Epithelial cell of proximal tubule (primary cell): ENCODE measurements at places on chromosomes 4 and X.

DNA sequence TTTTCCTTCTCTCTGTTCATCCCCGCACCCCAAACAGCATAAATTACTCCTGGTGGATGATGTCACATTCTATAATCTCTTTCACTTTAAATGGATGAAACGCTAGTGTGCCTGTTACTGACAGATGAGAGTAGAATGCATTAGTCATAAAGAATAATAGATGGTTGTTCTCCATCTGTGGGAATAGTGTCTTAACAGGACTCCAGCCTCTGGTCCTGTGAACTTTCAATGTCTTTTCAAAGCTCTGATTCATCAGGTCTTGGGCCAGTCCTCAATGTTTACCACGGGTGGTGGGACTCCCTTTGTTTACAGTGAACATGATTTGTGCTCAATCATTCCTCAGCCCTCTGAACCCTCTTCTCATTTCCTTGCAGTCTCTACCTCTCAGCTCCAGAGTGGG is 182.6 kb downstream of the GABRB1 start:
- peak; percentile 56 for DNase-seq

DNA sequence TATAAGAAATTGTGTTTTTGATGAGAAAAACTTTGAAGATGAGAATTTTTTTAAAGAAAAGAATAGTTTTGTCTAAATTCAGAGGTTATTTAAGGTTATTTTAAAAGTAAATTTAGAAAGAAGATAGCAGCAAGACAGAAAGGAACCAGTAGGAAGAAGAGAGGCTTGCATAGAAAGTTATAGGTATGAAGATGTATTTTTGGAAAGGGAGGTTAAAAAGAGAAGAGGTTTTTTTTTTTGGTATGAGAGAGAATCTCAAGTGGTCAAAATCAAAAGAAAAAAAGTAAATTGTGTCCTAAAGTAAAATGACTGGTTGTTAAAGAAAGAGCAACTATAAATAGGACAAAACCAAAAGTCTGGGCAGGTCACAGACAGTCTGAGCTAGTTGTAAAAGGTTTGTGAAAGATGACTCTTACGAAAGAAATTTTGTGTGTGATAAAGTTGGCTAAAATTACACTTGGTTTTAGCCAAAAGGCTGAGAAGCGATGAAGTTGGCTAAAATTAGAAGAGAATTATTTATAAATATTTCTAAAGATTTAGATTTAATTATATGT is 16.4 kb upstream of the EIF4E start:
- DNase-seq = no peak

GRCh38 chrX:16436348-16437188 is 213.4 kb upstream of the S100G start:
- no peak for DNase-seq

- DNase-seq = no peak
Observed at GRCh38 chrX:150185766-150186165, 177.4 kb upstream of the MAMLD1 start.

DNA sequence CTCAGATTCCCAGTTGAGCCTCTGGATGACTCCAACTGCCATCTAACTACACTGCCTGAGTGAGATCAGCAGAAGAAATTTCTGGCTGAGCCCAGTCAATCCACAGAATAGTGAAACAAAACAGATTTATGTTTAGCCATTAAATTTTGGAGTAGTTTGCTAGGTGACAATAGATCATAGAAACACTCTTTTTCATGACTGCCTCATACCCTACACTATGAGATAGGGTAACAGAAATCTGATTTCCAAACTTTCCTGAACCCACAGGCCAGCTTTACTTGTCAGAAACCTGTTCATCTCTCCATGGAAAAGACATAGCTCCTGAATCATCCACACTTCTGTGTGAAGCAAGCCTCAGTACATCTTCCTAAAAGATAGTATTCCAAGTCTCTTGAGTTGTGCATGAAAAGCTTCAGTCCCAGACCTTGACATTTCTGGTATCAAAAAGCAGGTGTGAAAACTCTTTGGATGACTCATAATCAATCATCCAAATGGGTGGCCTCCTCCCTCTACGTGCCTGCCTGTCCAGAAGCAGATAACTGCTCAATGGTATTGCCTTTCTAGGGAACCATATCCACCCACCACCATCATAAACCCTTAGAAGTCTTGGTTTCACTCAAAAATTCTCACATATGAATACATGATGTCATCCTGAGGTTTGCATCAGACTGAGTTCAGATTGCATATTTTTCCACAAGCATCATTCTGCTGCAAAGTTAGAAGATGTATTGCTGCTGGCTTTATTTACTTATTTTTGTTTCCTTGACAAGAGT is 47.5 kb upstream of the RAP2C start:
- no peak for DNase-seq

DNA sequence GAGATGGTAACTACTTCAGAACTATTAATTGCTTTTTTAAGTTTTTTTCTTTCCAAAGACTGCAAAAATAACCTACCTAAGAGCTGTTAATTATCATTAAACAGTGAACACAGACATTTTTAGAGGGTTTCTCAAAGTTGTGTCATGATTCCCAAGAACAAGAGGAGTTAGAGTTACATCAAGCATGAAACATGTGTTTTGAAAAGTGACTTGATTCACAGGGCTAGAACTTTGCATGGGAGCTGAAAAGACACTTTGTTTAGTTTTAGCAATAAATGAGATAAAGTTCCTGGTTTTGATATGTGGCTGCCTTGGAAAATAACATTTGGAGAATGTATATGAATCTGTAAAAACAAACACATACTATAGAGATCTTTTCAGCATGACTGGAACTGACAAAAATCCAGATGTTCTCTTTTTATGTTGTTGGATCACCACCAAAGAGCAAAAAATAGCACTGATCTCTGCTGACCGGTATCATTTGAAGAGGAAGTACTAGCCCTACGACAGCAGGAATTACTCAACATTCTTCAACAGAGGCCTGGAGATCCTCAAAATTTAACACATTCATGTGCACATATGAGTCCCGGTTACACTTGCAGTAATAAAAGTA is 173.0 kb upstream of the PCDH18 start:
- no peak for DNase-seq

- DNase-seq = peak; percentile 20
Observed at GRCh38 chr4:111066447-111066846, 443.6 kb upstream of the PITX2 start.

- no peak for DNase-seq
Observed at GRCh38 chrX:4182408-4182806, 469.0 kb upstream of the PRKX start.

DNA sequence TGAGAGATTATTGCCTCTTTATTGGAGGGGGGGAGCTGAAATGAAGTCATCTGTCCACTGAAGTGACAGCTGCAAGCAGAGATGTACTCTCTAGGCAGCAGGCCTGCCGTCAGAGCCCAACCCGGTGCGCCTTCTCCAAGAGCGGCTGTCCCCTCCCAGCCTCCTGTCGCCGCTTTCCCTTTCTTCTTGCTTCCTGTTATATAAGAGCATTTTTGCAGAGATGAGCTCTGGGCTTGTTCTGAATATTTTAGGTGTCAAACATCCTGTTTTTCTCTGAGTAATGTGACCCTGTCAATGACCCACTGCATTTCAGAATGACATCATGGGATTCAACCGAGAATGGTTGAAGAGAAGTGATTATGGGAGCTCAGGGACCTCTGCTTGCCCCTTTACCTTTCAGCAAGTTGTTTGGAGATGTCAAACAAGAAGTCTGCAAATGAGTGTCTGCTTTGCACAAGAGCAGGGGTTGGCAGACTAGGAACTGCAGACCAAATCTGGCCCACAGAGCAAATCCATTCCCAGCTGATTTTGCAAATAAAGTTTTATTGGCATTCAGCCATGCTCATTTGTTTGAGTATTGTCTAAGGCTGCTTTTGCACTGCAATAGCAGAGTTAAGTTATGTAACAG is 79.9 kb downstream of the SLC9A6 start:
- peak; percentile 48 for DNase-seq

DNA sequence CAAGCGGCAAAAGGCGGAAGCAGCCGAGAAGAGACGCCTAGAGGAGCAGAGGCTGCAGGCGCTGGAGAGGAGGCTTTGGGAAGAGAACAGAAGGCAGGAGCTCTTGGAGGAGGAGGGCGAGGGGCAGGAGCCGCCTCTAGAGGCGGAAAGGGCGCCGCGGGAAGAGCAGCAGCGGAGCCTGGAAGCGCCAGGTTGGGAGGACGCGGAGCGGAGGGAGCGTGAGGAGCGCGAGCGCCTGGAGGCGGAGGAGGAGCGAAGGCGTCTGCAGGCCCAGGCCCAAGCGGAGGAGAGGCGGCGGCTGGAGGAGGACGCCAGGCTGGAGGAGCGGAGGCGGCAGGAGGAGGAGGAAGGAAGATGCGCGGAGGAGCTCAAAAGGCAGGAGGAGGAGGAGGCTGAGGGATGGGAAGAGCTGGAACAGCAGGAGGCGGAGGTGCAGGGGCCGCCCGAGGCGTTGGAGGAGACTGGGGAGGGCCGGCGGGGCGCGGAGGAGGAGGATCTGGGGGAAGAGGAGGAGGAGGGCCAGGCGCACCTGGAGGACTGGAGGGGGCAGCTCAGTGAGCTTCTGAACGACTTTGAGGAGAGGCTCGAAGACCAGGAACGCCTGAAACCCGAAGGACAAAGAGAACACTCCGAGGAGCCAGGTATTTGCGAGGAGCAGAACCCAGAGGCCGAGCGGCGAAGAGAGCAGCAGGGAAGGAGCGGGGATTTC is 72.9 kb downstream of the AASDH start:
- no peak for DNase-seq

GRCh38 chr4:146787731-146788130 is 149.0 kb downstream of the POU4F2 start:
- no peak for DNase-seq

DNA sequence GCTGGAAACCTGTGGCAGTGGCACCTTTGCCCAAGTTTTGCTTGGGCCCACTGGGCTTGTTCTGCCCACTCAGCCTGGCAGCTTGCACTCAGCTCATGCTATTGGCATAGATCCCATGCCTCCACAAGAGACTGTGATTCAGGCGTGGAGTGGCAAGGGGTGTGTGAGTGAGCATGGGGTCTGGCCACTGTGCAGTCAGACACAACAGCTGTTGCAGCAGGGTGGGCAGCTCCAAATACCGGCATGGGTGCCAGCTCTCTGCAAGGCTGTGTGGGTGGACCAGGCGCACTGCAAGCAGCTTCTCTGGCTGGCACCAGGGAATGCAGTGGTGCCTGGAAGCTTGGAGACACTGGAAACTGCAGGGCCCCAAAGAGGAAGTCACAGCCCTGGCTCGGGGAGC is 27.4 kb upstream of the DIPK2B start:
- DNase-seq = no peak

DNA sequence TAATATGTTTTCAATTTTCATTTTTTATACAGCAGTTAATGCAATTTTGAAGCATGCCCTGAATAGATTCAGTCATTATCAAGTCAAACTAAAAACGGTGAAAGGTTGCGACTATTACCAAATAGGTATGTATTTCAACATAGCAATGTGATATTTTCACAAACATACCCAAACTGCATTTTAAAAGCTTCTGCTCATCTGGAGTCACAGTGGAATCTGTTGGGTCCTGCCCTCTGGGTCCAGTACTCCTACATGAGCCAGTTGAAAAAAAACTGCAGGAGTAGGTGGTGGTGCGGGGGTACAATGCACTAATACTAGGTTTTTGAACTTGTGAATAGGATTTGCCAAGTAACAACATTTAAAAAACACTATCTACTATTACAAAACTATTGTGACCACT is 938 bp downstream of the GPR34 start:
- DNase-seq = no peak

DNA sequence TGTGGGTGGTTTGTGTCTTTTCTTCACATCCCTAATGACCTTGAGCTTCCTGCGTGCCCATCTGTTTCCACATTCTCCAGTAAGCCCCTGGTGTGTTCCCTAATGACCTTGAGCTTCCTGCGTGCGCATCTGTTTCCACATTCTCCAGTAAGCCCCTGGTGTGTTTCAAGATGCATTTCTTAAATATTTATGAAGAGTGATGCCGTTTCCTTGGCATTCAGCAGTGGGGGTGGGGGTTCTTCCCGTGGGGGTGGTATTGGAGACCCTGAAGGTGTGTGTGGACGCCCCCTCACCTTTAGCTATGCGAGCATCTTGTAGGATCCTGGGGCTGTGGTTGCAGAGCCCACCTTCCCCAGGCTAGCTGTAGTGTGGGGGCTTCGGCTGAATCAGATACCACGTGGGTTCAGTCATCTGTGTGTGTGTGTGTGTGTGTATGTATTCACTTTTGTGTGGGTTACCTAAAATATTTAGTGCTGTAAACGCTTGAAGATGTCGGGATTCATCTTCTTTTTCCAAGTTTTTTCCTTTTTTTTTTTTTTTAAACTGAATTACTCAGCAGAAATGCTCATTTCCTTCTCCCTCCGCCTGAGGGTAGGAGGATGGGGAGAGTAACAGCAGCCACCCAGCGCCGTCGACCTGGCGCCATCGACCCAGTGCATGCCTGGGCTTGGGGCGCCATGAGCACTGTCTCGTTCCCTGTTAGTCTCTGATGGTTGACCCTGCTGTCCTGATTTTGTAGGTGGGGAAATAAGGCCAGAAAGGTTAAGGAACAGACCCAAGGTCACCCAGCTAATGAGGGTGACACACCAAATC is 9.9 kb downstream of the NSG1 start:
- no peak for DNase-seq

DNA sequence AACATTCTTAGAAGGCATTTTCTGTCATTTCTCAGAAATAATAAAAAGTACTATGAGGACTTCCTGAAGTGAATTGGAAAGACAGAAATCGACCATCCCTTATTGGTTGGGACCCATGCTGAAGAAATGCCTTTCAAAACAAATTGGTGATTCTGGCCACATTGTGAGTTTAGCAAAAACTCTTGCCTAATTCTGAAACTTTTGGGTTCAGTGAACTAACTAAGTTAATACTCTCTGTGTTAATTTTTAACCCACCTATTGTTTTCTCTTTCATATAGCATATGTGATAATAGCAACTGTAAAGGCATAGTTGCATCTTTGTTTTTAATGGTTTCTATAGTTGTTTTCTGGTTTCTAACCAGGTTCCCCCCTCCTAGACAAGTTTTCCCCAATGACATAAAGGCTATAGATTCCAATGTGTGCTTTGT is 129.3 kb upstream of the FAT1 start:
- no peak for DNase-seq

- no peak for DNase-seq
Observed at GRCh38 chrX:20729416-20729815, 462.7 kb upstream of the RPS6KA3 start.

- DNase-seq = no peak
Observed at GRCh38 chr4:183765251-183765911, 106.3 kb downstream of the TRAPPC11 start.

DNA sequence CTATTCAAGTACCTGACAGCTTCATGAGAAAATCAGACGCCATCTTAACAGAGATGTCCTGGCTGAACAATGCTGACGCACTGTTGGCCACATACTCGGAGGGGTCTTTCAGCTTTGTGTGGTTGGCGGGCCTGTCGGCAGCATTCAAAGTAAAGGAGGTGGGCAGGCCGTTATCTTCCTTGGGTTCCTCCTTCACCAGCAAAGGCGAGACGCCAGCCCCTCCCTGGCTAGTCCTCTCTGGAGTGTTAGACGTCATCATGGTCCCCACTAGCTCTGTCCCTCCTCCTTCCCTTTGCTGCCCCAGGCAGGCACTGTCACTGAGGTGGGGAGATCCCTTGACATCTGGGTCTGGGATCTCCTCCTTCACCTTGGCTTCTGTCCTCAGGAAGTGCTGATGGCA is 53.0 kb downstream of the ZNF827 start:
- DNase-seq = no peak

GRCh38 chr4:101933855-101934254 is 143.3 kb downstream of the BANK1 start:
- no peak for DNase-seq

- DNase-seq = no peak
Observed at GRCh38 chr4:187470061-187470460, 525.5 kb upstream of the ZFP42 start.

- DNase-seq = no peak
Observed at GRCh38 chrX:16978193-16978984, 31.9 kb downstream of the REPS2 start.

GRCh38 chrX:2398064-2398656 is 102.6 kb downstream of the DHRSX start:
- DNase-seq = no peak
